ENCODE measurements at places on chromosomes 7 and 10. TPM values are rescaled to one million over a fixed set of nuclear protein-coding genes. Genes with fewer than 3 reads are reported as not detected.

GRCh38 chr10:77537720-77538373 is 99.8 kb downstream of the KCNMA1 start:
- no peak for DNase-seq

GRCh38 chr7:150863946-150864345 is 11.6 kb downstream of the AOC1 start:
- DNase-seq, result no peak

- no peak for DNase-seq
Measured at GRCh38 chr10:38094927-38095574, 914 bp downstream of the ZNF37A start.

DNA sequence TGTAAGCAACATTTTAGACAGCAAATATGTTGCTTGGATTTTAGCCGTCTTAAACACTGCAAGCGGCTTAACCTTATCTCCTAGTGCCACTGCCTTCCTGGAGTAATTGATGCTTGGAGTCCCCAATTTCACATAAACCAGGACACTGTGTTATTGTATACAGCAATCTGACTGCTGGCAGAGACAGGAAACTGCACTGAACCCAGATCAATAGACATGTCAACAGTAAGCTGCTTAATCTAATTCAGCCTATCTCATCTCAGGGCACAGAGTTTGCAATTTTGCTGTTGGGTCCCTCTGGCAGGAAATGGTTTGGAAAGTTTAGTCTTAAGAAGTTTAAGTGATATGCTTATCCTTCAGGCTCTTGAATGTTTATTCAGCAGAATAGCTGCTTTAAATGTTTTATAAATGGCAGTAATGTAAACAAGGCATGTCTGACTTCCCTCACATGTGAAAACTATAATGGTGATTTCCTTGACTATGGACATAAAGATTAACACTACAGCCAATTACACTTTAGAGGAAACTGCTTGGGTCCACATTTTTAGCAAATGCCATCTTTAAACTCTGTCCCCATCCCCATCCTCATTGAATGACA is 598.6 kb downstream of the PARD3 start:
- no peak for DNase-seq

- DNase-seq, result no peak
Measured at GRCh38 chr7:36040679-36041078, 112.4 kb upstream of the EEPD1 start.

DNA sequence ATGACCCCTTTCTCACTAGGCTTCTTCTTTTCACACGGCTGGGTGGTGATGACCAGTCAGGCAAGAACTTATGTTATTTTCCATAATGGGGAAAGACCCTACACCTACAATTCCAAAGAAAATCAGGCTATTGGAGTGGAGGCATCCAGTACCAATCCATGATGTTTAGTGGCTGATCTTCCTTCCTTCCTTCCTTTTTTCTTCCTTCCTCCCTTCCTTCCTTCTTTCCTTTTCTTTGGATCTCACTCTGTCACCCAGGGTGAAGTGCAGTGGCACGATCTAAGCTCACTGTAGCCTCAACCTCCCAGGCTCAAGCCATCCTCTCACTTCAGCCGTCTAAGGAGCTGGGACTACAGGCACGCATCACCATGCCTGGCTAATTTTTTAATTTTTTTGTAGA is 2.5 kb downstream of the RGS10 start:
- DNase-seq, result no peak

DNA sequence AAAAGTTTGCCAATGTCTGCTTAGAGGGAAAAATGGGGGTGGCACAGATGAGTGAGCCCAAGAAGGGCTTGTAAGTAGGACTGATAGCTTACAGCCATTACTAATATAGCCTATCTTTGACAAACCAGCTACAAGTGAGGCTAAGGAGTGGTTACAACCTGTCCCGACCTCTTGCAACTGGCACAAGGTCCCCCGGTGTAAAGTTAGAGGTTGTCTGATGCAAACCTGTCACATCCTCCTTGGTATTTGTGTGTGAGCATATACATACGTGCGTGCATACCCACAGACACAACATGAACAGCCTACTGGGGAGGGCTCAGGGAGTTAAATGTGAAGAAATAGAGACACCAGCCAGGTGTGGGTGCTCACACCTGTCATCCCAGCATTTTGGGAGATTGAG is 14.6 kb downstream of the ADAP1 start:
- DNase-seq, result no peak

- DNase-seq, result no peak
Measured at GRCh38 chr10:124027651-124028050, 65.7 kb downstream of the CHST15 start.

DNA sequence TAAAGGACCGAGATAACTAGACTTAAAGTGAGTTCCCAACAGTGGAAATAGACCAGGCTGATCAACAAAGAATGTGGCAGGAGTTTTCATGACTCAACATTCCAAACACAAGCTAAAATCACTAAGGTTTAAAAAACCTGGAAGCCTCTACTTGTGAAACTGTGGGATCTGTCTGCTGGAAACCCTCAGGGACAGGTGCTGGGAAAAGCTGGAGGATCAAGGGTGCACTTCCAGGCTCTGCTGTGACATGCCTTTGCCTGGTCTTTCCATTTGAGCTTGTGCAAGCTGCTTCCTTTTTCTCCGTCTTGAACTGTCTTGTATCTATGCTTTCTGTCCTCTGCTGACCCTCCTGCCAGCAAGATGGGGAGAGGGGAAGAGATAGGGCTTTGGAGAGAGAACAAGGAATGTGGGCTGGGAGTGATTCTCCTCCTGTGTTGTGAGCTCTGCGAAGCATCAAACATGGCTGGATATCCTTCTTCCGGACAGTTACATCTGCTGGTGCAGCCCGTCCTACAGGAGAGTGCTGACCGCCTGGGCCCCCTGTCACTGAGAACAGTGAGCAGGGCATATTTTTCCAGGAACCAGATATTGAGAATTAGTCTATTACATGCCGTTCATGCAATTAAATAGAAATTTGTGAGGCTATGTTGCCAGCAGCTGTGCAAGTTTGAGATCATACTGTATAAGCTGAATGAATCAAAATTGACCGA is 25.5 kb downstream of the ARHGAP22 start:
- peak; percentile 45 for DNase-seq

DNA sequence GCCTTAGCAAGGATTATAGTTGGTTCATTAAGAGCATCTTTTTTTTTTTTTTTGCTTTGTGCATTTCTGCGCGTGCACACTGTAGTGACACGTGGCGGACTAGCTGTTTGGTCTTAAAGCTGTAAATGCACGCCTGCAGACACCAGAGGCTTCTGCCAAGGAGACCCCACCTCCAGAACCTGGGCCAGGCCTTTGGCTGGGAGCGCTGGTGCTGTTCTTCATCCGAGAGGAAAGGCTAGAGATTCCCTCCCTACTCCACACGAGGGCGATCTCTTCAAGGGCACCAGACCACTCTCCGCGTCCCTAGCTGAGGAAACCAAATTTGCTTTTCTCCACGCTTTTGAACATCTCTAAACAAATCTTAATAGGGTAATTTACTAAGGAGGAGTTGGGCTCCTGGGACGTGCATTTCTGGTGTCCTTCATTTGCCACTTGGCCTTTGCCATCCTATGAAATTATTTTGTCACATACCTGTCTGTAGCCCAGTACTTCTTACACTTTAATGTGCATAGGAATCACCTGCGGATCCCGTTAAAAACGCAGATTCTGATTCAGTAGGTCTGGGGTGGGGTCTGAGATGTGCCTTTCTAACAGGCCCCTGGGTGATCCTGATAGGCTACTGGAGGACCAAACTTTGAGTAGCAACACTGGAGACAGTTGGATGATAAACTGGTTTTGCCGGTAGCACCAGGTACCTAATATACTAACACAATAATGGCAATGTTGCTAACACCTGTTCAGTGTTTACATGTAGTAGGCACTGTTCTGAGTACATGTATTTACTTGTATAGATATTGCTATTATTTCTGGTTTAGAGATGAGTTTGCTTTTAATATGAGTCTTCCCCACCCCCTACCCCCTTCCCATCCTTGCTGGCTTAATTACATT is 1.3 kb upstream of the SLC26A5 start:
- peak; percentile 91 for DNase-seq

- peak; percentile 84 for DNase-seq
Measured at GRCh38 chr7:11557627-11558026, 274.4 kb downstream of the THSD7A start.

- DNase-seq, result no peak
Measured at GRCh38 chr10:81096558-81096957, 558.9 kb downstream of the SH2D4B start.

- DNase-seq, result no peak
Measured at GRCh38 chr10:44042926-44043602, 341.8 kb downstream of the CXCL12 start.

GRCh38 chr10:77500754-77501151 is 136.9 kb downstream of the KCNMA1 start:
- DNase-seq, result no peak

DNA sequence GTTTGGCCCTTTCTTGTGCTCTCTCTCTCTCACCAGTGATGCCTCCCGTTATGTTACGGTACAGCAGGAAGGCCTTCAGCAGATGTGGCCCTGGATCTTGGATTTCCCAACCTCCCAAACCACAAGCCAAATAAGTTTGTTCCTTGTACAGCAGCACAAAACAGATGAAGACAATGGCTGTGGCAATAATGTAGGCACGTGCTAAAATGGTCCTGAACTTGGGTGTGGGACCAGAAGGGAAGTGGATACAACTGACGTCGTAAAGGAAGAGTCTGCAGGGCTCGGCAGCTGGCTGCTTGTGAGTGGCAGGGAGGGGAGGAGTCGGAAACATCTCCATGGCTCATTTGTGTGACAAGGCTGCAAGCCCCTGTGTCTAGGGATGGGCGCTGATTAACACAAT is 26.8 kb downstream of the PROSER2 start:
- DNase-seq, result no peak

- DNase-seq, result no peak
Measured at GRCh38 chr10:85861513-85862197, 504.9 kb downstream of the GRID1 start.

GRCh38 chr7:101743241-101743994 is 74.0 kb upstream of the CUX1 start:
- DNase-seq, result peak; percentile 90

DNA sequence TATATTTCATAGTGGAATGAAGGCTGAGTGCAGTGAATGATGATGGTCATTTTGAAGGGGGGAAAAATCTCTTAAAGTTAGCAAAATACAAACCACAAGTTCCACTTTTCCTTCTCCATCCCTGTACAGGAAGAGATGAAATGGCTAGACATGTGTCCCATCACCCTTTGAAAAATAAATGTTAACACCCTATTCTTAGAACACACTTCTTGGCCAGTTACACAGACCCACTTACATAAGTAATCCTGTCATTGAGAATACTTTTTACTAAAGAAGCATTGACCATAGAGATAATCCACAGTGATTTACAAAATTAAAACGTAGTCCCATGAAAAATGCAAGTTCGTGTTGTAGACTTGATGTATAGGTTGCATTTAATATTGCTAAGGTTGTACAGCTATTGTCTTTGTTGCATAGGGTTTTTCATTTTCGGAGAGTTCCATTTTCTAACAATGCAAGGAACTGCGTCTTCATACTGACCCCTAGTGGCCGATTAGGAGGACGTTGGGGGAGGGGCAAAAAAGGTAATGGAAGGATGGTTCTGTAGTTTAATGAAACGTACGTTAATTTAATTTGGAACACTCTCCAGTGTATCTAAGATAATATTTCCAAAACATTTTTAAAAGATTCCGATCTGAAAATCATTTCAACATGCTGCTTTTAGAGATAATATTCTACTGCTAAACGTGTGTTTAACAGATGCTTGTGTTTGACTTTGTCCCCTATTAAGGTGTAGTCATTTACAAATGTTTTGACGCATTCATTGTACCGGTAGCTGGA is 60.9 kb downstream of the ARMC3 start:
- DNase-seq, result peak; percentile 72

GRCh38 chr7:140317597-140317996 is 80.7 kb downstream of the SLC37A3 start:
- DNase-seq, result no peak

GRCh38 chr10:107485019-107485418 is 320.5 kb upstream of the SORCS1 start:
- no peak for DNase-seq

DNA sequence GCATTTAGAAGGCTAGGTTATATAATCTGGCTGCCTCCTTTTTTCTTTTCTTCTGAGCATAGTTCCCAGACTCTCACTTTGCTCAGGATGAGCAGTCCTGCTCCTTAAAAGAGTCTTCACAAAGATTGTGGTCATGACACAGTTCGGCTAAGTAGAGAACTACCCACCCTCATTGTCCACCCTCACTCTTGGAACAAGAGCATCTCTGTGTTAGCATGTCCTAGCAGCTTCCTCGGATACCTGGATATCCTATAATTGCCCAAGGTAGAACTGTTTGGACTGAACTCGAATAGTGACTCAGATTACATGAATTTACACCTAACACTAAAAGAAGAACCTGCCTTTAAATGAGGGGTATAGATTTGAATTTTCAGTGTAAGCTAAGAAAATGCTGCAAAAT is 572.0 kb downstream of the SUGCT start:
- no peak for DNase-seq

GRCh38 chr7:46908770-46909169 is 673.1 kb downstream of the TNS3 start:
- DNase-seq, result no peak

DNA sequence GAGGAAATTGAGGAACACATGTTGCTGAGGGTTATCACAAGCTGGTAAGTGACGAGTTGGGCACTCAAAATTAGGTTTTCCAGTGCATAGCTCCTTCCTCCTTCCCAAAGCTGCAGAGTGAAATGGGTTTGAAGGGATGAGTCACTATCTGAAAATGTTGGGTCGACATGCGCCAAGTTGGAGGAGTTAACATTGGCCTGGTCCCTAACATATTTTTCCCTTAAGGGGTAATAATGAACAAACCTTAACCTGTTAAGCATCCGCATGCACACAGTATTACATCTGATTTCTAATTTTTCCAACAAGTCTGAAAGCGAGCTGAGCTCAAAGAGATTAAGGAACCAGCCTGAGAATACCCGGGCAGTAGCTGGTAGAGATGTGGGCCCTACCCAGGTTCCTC is 20.7 kb upstream of the TECTB start:
- no peak for DNase-seq

- DNase-seq, result no peak
Measured at GRCh38 chr10:58356756-58357155, 21.9 kb downstream of the UBE2D1 start.

DNA sequence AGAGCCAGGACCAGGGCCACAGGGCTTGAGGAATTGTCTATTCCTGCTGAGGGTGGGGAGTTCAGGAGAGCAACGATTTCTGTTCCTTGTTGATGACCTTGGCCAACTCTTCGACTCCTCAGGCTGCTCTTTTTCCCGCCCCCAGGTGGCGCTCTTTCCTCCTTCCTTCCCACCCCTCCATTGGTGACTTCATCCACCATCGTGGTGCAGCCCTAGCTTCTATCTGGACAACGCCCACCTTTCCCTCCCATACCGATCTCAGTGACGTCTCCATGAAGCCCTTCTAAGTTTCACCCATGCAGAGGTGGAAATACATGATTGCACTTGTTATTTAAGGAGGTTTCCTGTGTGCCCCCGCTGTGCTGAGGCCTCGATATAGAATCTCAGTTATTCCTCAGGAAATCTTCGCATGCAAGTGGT is 22.1 kb upstream of the CARD11 start:
- peak; percentile 92 for DNase-seq

- DNase-seq, result no peak
Measured at GRCh38 chr7:25597946-25598345, 369.7 kb upstream of the NPVF start.

GRCh38 chr10:52099026-52099600 is 215.0 kb upstream of the DKK1 start:
- DNase-seq, result no peak

Gene TMEM273
- total RNA-seq, result not detected

Gene TAX1BP1
- 120 TPM for total RNA-seq

Gene SBDS
- total RNA-seq, result 33.0 TPM

Gene SPDYE5
- not detected for total RNA-seq

Gene GOLGA7B
- total RNA-seq, result 0.18 TPM

Gene KAZALD1
- total RNA-seq, result 10.0 TPM

Gene PLCE1
- 22.8 TPM for total RNA-seq

Gene WASHC2A
- total RNA-seq, result 42.3 TPM

Gene CYP3A7
- not detected for total RNA-seq

Gene GIMAP4
- not detected for total RNA-seq
